Osteoblast (primary cell): ENCODE measurements at places on chromosomes 3 and 15. TPM values are rescaled to one million over a fixed set of nuclear protein-coding genes. Genes with fewer than 3 reads are reported as not detected.

The FBN1 gene
- total RNA-seq: 1,453 and 1,556 TPM in 2 replicates

The EPHA6 gene
- total RNA-seq: not detected in 2 replicates

The VGLL3 gene
- 198 and 242 TPM in 2 replicates for total RNA-seq

The CFAP92 gene
- not detected in 2 replicates for total RNA-seq

The TADA3 gene
- total RNA-seq: 88.4 and 102 TPM in 2 replicates

The SPINK8 gene
- total RNA-seq: not detected in 2 replicates

The TP63 gene
- total RNA-seq: 1.8 and 2.4 TPM in 2 replicates

DNA sequence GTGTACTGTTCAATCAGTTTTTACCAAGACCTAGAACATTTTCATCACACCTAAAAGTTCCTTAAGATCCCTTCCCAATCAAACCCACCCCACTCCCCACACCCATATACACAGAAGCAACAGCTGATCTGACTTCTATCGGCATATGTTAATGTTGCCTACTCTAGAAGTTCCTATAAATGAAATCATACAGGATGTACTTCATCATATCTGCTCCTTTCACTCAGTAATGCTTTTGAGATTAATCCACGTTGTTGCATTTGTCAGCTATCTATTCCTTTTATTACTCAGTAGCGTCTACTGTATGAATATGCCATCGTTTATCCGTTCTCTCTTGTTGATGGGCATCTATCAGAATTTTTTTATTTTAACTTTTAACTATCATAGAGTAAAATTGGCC lies 14.3 kb upstream of the FILIP1L start:
- H3K27ac ChIP-seq: no peak overlapping the region
- H3K27me3 ChIP-seq: no peaks in the 10 kb centered on the region
- DNase-seq: no peak
- no peaks in the 10 kb centered on the region for H3K36me3 ChIP-seq
- H3K4me3 ChIP-seq: no peak overlapping the region

DNA sequence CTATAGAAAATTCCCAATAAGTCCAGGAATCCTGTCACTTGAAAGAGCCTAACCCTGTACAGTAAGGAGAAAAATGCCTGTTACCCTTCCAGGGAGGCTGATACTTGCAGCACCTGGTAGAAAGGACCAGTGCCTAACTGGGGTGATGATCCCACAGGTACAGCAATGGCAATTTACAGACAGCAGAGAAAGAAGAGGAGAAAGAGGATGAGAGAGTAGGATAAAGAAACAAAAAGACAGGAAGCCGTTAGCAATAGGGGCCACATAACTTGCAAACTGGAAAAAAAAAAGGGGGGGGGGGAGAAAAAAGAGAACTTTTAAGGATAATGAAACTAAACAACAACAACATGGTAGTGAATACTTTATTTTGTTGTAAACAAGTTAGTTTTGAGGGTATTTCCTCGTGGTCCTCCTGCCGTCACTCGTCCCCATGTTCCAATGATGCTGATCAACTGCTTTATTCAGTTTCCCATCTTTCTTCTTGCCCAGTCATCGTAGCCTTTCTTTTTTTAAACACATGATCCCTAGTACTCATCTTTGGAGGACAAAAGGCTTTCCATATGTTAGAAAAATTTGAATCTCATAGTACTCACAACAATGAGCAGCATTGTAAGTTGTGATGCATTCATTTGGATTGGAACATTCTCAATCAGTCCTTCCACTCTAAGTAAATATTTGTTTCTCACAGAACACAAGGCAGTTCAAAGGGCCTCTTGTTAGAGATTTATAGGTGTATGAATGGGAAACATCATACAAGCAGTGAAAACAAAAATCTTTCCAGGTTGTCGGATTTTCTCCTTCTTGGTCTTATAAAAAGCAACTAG lies 8.6 kb downstream of the TM4SF1 start:
- no peaks in the 10 kb centered on the region for H3K27me3 ChIP-seq
- no peak overlapping the region for H3K4me3 ChIP-seq
- H3K36me3 ChIP-seq: peaks cover 45% of the 10 kb centered on the region
- H3K27ac ChIP-seq: peak overlapping the region; percentile 15
- peaks cover 35% of the 10 kb centered on the region for H3K4me1 ChIP-seq
- no peak for DNase-seq

DNA sequence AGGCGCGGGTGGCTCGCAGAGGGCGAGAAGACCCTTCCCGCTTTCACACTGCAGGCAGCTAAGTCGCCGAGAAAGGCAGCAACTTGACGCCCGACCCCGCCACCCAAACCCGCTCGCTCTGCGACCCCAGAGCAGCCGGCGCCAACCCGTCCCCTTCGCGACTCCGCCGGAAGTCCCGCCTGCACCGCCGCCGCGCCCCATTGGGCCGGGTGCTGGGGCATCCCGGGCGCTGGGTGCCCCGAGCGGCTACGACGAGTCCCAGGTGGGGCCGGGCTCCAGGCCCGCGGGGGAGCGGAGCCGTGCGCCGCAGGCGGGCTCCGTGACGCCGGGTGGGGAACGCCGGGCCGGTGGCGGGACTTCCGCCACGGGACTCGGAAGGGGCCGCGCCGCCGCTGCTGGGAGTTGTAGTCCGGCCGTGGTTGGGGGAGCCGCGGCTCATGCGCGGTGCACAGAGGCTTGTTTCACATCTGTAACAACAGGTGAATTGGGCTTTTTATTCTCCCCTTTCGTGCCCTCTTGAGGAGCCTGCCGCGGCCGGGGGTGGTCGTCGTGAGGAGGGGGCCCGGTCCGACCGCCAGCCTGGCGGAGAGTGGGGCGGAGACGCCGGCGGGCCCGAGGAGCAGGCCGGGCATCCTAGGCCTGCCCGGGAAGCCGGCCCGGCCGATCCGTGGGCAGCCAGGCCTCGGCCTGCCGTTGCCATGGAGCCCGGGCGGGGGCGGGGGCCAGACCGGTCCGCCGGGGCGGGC lies at the start of gene DHX30:
Gene DHX30 (plus strand): TSS at position 405 of the 746 bp plus-strand sequence. CDS start 7,546 bp downstream, outside the sequence.
- peaks cover 2% of the 10 kb centered on the region for H3K36me3 ChIP-seq
- H3K27me3 ChIP-seq: no peaks in the 10 kb centered on the region
- peak within 1 kb of the TSS; percentile 89 for H3K27ac ChIP-seq
- peak; percentile 98 for DNase-seq

GRCh38 chr3:164416491-164417222 lies 661.6 kb downstream of the SI start:
- no peaks in the 10 kb centered on the region for H3K36me3 ChIP-seq
- no peak overlapping the region for H3K4me3 ChIP-seq
- H3K4me1 ChIP-seq: no peaks in the 10 kb centered on the region
- H3K27me3 ChIP-seq: no peaks in the 10 kb centered on the region
- no peak overlapping the region for H3K27ac ChIP-seq
- DNase-seq: no peak

DNA sequence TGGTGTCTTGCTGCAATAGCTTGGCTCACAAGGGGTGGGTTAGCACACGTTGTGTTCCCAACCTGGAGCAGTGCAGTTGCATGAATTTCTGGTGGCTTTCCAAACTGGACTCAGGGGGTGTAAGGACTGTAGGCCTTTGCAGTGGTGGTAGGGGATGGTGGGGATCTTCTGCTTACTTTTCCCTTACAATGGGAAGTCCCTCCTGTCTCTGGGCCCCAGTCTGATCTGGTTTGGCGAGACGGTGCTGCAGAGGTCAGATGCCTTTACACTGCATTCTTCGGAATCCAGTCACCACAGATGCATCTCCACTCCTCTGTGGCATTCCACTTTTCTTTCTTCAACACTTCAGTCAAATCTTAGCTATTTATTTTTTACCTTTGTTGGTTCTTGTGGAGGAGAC lies 132.1 kb downstream of the DOCK3 start:
- H3K36me3 ChIP-seq: no peaks in the 10 kb centered on the region
- H3K27me3 ChIP-seq: no peaks in the 10 kb centered on the region
- H3K27ac ChIP-seq: no peak overlapping the region
- H3K4me1 ChIP-seq: no peaks in the 10 kb centered on the region
- no peak for DNase-seq
- H3K4me3 ChIP-seq: no peak overlapping the region

DNA sequence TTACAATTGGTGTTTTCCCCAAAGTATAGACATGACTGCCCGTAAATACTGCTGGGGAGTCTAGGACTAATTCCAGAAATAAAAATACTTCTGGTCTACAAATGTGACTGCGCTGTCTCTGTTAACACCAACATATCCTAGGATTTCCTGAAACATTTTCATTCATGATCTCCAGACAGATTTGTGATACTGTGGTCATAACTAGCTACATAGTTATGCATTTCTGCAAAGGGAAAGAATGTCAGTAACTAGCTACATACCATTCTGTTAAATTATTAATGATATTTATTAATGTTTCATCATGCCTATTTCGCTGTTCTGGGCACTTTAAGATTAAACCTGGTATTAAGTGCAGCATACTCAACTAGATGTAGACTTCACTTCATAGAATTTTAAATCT lies 33.3 kb downstream of the SETD5 start:
- H3K27ac ChIP-seq: no peak overlapping the region
- H3K27me3 ChIP-seq: no peaks in the 10 kb centered on the region
- peaks cover 96% of the 10 kb centered on the region for H3K36me3 ChIP-seq
- H3K4me1 ChIP-seq: no peaks in the 10 kb centered on the region
- H3K4me3 ChIP-seq: no peak overlapping the region
- DNase-seq: no peak

GRCh38 chr15:90086868-90087268 lies 15.4 kb downstream of the IDH2 start:
- H3K36me3 ChIP-seq: peaks cover 34% of the 10 kb centered on the region
- H3K4me3 ChIP-seq: no peak overlapping the region
- no peak overlapping the region for H3K27ac ChIP-seq

GRCh38 chr15:51386029-51386428 lies 44.6 kb downstream of the GLDN start:
- no peak overlapping the region for H3K27ac ChIP-seq
- no peak overlapping the region for H3K4me3 ChIP-seq
- H3K4me1 ChIP-seq: peaks cover 1% of the 10 kb centered on the region
- DNase-seq: no peak
- no peaks in the 10 kb centered on the region for H3K27me3 ChIP-seq

DNA sequence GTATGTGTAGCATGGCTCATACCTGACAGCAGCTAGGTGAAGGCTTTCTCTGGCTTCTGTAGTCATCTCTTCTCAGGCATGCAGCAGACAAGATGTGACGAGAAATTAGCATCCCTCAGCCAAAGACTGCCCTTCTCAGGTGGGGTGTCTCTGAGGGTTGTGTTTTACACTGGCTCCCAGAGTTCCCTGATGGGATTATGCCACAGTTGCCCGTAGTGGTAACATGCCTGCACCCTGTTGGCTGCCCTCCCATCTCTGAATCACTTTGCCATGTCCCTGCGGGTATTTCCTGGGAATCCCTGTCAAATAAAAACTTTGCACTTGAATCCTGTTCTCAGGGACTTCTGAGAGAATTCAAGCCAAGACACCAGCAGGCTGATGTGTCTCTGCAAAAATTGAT lies 70.5 kb downstream of the LRTM1 start:
- no peaks in the 10 kb centered on the region for H3K27me3 ChIP-seq
- H3K4me1 ChIP-seq: peaks cover 26% of the 10 kb centered on the region
- no peak overlapping the region for H3K27ac ChIP-seq

DNA sequence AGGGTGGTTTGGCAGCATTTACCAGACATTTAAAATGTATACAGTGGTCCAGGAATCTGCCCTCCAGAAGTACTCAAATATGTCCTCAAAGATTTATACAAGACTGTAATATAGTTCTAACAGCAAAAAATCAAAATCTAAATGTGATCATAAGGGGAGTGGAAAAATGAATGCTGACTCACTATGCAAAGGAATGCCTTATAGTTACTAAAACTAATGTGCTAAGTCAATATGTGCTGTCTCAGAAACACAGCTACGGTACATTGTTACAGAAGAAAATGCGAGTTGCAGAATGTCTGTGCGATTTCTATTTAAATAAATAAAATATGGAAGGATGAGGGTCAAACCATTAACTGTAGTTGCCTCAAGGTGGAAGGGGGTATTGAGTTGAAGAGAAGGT lies 230.1 kb upstream of the UBE2E1 start:
- H3K4me1 ChIP-seq: no peaks in the 10 kb centered on the region
- no peaks in the 10 kb centered on the region for H3K27me3 ChIP-seq
- peak; percentile 43 for DNase-seq
- no peak overlapping the region for H3K27ac ChIP-seq
- H3K36me3 ChIP-seq: no peaks in the 10 kb centered on the region

GRCh38 chr3:186896875-186897274 lies 33.5 kb upstream of the ST6GAL1 start:
- H3K4me3 ChIP-seq: no peak overlapping the region
- no peaks in the 10 kb centered on the region for H3K27me3 ChIP-seq
- H3K4me1 ChIP-seq: no peaks in the 10 kb centered on the region
- no peak overlapping the region for H3K27ac ChIP-seq

- H3K27me3 ChIP-seq: no peaks in the 10 kb centered on the region
- DNase-seq: no peak
- no peaks in the 10 kb centered on the region for H3K36me3 ChIP-seq
Measured at GRCh38 chr3:111592143-111592542, 3.0 kb downstream of the ZBED2 start.

DNA sequence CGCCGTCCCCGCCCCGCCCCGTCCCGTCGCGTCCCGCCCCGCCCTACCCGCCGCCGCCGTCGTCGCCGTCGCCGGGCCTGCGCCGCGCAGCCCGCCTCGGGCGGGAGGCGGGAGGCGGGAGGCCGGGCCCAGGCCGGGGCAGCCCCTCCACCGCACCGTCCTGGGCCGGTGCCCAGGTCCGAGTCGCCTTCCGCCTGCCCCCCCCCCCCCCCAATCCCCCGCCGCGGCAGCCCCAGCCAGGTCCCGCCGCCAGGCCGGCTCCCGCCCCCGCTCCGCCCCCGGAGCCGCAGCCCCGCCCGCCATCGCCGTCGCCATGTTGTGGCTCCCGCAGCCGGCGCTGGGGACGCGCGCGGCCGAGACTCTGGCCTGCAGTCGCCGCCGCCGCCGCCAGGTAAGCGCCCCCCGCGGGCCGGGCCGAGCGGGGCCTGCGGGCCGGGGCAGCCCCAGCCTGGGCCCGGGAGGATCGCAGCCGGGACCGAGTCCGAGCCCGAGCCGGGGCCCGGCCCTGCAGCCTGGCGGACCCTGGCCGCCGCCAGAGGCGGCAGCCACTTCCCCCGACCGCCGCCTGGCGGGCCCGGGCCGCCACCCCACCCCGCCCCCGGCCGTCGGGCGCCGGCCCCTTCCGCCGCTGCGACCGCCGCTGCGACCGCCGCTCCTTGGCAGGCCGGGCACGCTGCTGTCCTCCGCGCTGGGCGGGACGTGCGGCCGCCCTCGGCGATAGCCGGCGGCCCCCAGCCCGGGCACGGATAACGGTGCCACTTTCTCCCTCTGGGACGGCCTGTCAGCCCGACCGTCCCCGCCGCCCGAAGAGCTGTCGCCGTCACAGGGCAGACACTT lies at the start of gene ZNF592:
Gene ZNF592 (plus strand): TSS at position 319 of the 837 bp plus-strand sequence. CDS start 34,084 bp downstream, outside the sequence.
- H3K4me3 ChIP-seq: peak within 1 kb of the TSS; percentile 84
- no peaks in the 10 kb centered on the region for H3K27me3 ChIP-seq
- DNase-seq: peak; percentile 97

- no peaks in the 10 kb centered on the region for H3K27me3 ChIP-seq
- no peaks in the 10 kb centered on the region for H3K4me1 ChIP-seq
- no peak overlapping the region for H3K27ac ChIP-seq
Measured at GRCh38 chr15:46996359-46996758, 720.9 kb upstream of the SEMA6D start.

DNA sequence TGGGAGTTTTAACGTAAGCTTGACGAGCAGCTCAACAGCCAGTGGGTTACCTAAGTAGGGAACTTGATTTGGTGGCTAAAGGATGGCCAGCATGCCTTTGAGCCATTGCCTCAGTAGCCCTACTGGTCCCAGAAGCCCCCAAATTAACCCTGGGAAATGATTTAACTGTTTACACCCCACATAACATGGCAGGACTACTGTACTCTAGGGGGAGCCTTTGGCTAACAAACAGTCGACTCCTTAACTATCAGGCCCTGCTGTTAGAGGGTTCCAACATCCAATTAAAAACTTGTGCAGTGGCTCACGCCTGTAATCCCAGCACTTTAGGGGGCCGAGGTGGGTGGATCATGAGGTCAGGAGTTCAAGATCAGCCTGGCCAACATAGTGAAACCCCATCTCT lies 9.4 kb upstream of the SMCO1 start:
- no peaks in the 10 kb centered on the region for H3K36me3 ChIP-seq
- no peaks in the 10 kb centered on the region for H3K4me1 ChIP-seq
- H3K27me3 ChIP-seq: no peaks in the 10 kb centered on the region
- no peak overlapping the region for H3K4me3 ChIP-seq
- H3K27ac ChIP-seq: no peak overlapping the region
- no peak for DNase-seq
